ENCODE measurements at places on chromosomes 7 and 10.

DNA sequence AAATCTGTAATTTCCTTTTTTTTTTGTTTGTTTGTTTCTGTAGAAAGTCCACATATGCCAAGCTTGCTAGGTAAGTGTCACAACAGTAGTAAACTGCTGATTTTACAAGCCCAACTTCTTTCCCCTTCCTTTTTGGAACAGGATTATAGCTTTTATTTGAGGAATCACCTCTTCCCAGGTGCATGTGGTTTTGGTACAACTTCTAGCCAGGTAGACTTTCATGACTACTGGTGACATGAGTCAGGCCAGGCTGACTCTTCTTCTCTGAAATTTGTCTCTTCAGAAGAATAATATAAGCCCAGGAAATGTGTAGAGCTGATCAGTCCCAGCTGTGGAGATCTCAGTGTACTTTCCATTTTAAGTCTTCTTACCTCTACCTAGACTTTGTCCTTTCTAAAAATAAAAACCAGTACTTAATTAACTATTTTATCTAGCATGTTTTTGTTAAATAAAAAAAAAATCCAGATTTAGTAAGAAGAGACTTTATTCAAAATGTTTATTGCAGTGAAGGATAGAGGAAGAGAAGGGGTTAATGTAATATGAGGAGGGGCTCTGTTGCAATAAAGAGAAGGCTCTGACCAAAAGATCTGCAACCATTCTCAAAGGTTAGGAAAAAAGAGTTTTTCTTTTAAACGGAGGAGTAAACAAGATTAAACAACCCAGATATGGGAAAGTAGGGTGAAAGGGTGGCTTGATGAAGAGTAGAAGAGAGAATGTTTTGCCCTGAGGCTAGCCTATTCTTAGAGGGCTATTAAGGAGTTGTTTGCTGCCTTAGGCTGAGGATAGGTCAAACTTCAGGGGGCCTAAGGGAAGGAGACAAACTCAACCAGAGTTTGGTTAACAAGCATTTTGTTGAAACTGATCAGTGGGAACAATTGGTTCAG lies 664.2 kb downstream of the SORCS1 start:
- DNase-seq = no peak

GRCh38 chr10:62744136-62744535 lies 60.4 kb upstream of the ADO start:
- DNase-seq = no peak

DNA sequence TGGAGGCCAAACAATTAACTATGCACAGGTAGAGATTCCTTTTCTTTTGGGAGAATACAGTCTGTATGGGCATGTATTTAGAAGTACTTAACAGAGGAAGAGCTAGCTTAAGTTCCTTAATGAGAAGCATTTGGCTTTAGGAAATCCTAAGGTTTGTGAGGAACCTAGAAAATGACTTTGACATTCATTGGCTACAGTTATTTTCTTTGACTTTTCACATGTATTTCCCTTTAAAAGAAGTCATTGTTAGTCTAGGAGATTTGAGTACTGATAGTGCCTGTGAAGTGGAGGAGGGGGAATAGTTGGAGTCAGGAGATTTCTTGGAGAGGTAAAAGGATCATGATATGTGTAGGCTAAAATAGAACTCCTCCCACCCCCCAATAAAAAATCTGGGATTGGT lies 3.6 kb downstream of the HELLS start:
- no peak for DNase-seq

- no peak for DNase-seq
Measured at GRCh38 chr10:46002916-46003693, 27.3 kb downstream of the NCOA4 start.

GRCh38 chr7:118312966-118313365 lies 88.5 kb downstream of the ANKRD7 start:
- DNase-seq = no peak

DNA sequence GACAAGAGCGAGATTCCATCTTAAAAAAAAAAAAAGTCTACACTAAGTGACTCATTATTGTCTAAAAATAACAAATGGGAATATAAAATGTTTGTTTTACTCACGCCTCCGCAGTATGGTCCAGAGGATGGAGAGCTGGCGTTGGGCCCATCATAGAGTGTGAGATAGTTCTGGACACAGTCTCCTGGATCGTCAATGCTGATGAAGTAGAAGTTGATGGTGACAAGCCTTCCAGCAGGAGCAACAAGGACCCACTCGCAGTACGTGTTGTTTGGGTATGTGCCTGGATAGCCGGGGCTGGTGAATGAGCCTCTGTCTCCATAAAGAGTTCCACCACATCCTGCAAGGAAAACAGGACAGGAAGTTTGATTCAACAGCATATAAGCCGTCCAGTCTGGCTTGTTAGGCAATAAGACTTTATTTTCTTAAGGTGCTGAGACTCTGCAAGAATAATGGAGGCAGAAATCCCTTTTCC lies 11.5 kb upstream of the RSU1 start:
- no peak for DNase-seq

GRCh38 chr10:1525354-1526162 lies 211.8 kb downstream of the ADARB2 start:
- no peak for DNase-seq

- peak; percentile 56 for DNase-seq
Measured at GRCh38 chr7:139317939-139318505, 23.1 kb upstream of the FMC1 start.

GRCh38 chr10:3668276-3668965 lies 116.6 kb downstream of the KLF6 start:
- DNase-seq = peak; percentile 77

DNA sequence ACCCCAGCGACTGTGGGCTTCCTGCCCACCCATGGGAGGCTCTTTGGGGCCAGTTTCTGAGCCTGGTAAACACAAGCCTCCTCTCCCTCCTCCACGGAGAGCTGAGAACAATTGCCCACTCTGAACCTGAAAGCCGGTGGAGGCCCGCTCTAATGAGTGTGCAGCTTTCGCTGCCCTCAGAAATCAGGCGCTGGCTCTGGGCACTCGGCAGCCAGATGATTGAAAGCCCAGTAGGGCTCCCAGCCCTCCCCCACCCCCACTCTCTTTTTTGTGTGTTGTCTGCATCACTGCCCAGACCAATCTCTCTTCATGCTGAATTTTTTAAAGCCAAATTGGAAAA lies 438.9 kb downstream of the RPS24 start:
- no peak for DNase-seq

DNA sequence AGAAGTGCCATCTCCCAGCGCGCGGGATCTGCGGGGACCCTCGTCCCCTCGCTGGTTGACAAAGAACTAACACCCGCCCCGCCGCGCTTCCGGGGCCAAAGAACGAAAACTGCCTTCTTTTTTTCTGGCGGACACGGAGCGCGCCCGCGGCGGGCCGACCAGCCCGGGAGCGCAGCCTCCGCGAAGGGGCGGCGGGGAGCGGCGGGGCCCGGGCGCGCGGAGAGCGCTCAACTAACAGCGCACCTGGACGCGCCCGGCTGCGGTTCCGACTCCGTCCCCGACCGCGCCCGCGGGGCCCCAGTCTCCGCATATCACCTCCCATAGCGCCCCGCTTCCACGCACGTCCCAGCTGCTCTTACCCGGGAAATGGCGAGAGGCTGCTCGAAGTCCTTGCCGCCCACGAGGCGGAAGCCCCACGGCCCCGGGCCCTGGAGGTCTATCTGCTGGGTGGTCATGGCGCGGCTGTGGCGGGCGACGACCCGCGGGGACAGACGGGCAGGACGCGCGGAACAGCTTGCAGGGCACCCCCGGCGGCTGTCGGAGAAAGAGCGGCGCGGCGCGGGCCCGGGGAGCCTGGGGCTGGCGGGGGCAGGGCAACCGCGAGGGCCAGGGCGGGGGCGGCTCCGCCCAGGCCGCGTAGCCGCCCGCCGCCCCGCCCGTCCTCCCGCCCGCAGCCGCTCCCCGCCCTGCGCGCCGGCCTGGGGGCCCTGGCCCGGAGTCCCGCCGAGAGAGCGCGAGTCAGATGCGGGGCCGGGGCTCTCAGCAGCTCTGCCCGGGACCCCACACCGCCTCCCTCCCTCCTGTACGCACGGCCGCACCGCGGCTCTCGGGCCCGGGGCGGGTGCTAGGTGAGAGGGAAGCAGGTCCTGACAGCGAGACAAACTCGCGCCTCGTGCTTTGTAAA lies at the start of gene PDLIM1:
TSS of gene PDLIM1 (minus strand) at position 543 of the 904 bp plus-strand sequence. CDS start at position 455, 88 bp downstream.
- peak; percentile 91 for DNase-seq

DNA sequence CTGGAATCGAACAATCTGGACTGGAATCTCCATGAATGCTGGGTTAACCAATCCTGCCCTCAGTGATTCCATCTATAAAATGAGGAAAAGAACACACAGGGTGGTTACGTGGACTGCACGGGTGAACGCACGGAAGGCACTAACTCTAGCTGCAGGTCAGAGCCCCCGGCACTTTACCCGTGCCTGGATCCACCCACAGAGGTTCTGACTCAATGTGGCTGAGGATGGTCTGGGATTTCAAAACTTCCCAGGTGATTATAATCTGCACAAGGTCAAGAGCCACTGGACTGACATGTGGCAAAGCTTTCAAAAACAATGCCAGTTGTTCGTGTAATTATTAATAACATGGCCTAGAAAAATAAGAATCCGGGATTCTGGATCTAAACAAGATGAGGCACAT lies 29.2 kb downstream of the KIAA1549 start:
- no peak for DNase-seq

DNA sequence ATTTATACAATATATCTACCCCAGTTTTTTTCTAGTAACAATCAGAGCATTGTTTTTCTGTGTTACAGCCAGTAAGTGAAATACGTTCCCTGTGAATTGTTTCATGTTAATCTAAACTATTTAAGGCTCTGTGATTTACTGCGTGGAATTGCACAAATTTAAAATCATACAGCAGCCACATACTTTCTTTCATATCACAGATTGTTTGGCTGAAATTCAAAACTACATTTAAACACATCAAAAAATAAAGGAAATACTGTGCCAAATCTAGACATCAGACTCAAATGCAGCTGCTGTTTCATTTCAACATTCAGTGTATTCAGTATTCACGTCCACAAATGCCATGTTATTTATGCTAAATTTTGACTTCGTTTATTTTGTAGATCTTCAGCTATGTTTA lies 242.6 kb upstream of the HGF start:
- DNase-seq = no peak

DNA sequence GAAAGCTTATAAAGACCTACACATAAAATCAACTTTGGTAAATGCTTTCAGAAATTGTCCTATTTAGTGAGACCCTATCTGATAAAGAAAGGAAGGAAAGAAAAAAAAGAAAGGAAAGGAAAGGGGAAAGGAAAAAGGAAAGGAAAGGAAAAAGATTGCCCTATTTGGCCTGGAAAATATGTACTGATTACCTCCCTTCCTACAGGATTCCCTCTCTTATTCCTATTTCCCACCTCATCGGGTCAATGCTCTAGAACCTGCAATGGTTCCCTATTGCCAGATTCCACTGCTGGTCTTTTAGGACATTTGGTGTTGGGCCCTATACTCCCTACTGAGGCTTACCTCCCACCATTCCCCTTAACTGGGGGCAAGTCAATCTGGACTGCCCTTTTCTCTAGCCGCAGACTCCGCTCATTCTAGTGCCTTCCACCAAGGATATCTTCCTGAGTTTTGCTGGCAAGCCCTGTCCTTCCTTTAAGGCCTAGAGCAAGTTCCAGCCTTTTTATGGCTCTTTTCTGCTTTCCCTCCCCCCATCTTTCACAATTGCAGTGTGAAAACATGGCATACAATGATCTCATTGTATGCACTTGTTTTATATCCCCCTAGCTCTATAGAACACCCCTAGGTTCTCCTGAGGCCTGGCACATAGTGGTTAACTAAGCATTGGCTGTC lies 4.4 kb downstream of the DDIT4 start:
- DNase-seq = no peak

DNA sequence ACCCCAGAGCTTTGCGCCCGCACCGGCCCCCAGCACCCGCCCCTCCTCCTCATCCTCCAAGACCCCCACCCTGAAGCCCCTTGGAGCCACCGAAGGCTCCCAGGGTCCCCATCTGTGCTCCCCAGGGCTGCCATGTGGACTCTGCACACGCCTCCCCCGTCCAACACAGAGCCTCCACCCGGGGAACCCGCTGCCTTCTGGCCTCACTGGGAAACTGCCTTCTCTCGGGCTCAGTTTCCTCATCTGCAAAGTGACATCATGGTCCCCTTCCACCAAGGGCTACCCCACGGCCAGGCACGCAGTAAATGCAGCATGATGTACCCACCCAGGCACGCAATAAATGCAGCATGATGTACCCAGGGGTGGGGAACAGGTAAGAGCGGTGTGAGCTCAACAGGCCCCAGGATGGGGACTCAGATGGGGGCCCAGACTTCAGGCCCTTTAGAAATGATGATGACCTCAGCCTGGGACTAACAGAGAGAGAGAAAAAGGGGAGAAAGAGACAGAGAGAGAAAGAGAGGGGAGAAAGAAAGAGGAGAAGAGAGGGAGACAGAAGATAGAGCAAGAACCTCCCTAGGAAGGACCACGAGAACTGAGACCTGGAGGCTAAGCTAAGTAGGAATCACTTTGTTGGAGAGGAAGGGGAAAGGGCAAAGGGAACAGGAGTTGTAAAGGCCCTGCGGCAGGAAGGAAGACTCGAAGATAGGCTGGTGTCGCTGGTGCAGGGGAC lies 2.5 kb upstream of the MICALL2 start:
- DNase-seq = peak; percentile 54

- no peak for DNase-seq
Measured at GRCh38 chr10:69338133-69338456, 59.8 kb downstream of the HK1 start.

- no peak for DNase-seq
Measured at GRCh38 chr7:103640031-103640779, 194.2 kb upstream of the SLC26A5 start.
